CD4-positive, alpha-beta T cell (primary cell): ENCODE measurements at places on chromosomes 2 and 18.

GRCh38 chr2:174771631-174772471, 7.6 kb upstream of the CHRNA1 start:
- peak; percentile 53 for DNase-seq

GRCh38 chr2:40489678-40489960, 37.7 kb upstream of the SLC8A1 start:
- no peak for DNase-seq

DNA sequence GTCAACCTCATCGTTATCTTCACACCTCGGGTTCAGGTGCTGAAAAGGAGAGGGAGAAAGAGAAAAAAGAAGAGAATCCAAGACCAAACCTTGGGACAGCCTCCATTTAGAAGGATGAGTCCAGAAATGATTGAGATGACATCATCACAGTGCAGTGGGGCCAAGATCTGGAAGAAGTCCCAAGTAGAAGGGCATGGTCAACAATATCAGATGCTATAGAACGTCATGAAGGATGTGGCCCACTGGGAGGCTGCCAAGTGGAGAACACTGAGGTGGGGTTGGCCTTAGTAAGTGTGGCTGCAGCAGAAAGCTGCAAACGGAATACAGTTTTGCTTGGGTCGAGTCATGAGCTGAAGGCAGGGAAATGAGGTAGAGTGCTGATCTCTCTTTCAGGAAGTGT, 91.1 kb upstream of the FZD7 start:
- DNase-seq, result no peak

- no peak for DNase-seq
Measured at GRCh38 chr2:138018866-138019688, 54.8 kb downstream of the HNMT start.
